BE2C (cell line): ENCODE measurements at places on chromosomes 1 and 21.

DNA sequence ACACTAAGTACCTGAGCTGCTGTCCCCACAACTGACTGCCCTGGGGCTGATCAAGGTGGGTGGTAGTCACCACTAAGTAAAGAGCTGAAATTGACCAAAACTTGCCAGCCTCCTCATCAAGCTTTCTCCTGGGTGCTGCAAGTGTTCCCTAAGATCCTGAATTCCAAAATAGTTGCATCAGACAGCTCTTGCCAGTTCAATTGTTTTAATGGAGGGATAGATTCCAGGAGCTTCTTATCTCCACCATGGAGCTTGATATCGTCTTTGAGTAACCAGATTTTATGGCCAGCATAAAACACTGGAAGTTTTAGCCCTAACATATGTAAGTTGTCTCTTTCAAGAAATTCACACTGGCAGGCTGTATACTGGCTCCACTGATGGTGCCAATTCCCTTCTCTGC lies 90.3 kb downstream of the NID1 start:
- no peak for DNase-seq

- no peak for DNase-seq
Observed at GRCh38 chr1:197464044-197464443, 196.0 kb downstream of the CRB1 start.

DNA sequence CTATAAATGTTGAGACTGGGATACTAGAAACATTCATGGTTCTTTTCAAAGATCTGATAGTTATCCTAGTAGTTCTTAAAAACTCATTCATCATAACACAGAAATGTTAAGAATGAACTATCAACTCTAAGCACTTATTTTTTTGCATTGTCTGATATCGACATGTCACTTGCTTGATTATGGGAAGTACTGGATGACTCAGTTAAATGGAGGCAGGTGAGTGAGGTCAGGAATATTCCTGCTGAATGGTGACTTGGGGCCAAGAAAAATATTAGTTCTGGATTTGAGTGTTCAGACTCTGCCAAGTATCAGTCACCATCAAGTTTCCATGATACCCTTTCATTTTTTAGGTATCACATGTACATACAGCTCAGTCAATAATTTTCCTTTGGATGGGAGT lies 63.6 kb downstream of the NEK7 start:
- no peak for DNase-seq

DNA sequence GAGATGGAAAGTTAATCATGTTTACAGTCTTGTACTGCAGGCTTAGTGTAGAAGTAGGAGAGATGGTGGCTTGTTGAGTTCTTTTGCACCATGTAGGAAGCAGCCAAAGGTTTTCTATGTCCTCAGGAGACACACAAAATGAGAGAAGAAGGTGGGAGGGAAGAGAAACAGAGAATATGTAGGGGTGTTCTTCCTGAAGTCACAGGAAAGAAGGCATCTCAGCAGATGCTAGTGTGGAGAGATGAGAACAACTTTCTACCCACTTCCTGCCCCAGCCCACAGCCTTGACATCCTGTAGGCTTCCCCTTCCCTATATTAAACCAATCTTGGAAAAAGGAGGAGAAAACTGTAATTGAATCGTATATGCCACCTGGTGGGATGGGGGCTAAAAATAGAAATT lies 217.0 kb downstream of the S1PR1 start:
- no peak for DNase-seq

DNA sequence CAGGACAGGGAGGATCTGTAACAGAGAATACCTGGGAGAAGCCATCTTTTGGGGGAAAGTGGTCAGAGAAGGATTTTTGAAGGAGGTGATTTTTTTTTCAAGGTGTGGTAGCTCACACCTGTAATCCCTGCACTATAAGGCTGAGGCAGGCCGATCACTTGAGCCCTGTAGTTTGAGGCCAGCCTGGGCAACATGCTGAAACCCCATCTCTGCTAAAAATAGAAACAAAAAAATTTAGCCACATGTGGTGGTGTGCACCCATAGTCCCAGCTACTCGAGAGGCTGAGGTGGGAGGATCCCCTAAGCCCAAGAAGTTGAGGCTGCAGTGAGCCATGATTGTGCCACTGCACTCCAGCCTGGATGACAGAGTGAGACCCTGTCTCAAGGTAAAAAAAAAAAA lies 67.4 kb upstream of the ARTN start:
- no peak for DNase-seq

DNA sequence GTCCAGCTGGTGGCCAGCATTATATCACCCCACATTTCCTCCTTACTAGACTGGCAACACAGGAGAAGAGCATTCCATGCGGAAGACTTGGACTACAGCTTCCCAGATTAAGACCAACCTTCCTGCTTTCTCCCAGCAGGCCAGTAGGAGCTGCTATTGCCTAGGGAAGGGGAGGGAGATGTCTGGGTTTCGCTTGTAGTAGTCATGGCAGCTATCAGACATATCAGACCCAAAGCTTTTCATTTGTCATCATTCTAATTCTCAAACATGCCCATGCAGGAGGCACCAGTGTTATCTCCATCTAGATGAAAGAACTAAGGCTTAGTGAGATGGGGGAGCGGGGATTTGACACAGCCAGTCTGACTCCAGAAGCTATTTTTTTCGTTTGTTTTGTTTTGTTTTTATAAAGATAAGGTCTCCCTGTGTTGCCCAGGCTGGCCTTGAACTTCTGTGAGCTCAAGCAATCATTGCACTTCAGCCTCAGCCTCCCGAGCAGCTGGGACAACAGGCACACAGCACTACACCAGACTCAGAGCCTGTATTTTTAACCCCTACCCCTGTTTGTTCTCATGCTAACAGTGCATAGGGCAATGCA lies 4.5 kb downstream of the PLA2G2A start:
- peak; percentile 46 for DNase-seq

GRCh38 chr1:150887018-150887417 lies at the start of gene CTXND2:
CTXND2 (plus strand) TSS chr1:150887136; CDS start chr1:150912315, 25,179 bp downstream.
- DNase-seq: no peak

- DNase-seq: no peak
Observed at GRCh38 chr1:22955146-22955545, 17.5 kb downstream of the LACTBL1 start.

DNA sequence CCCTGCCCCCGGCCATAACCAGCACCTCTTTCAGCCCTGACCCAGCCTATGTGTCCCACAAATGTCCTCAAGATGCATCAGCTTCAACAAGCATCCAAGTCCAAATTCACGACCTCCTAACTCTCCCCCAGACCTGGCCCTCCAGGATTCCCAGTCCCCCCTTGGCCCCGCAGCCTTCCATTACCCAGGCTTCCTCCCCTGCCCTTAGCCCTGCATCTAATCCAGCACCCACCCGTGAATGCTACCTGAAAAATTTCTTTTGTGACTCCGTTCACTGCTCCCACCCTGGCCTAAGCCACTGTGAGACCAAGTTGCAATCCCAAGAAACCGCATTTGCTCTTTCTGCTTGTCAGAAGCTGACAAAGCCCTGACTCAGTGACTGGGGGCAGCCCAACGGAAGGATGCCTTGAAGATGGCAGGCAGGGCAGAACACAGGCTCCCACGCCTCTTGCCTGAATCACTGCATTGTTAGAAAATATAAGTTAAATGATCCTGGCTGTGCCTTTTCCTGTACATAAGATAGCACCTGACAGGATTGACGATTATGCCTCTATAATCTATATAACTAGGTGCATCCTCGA lies 939 bp upstream of the MFAP2 start:
- no peak for DNase-seq
